Heart right ventricle (tissue), 16 donors: ENCODE measurements at places on chromosomes 13 and 19. TPM values are rescaled to one million over a fixed set of nuclear protein-coding genes. Genes with fewer than 3 reads are reported as not detected.

- DNase-seq = no peak
Observed at GRCh38 chr19:7504684-7505083, 11.2 kb upstream of the ZNF358 start.

GRCh38 chr13:104949840-104950740 is 1585.4 kb downstream of the EFNB2 start:
- DNase-seq = no peak

ZNF223 gene
- 4.3 TPM for total RNA-seq

HRC gene
- total RNA-seq = 1,074 TPM
